ENCODE measurements at places on chromosomes 2 and 18.

- no peak for DNase-seq
Observed at GRCh38 chr2:224362094-224362493, 39.8 kb downstream of the FAM124B start.

GRCh38 chr2:128801576-128801975 is 482.9 kb upstream of the HS6ST1 start:
- DNase-seq, result no peak

GRCh38 chr2:134738141-134738870 is 19.5 kb upstream of the TMEM163 start:
- no peak for DNase-seq

DNA sequence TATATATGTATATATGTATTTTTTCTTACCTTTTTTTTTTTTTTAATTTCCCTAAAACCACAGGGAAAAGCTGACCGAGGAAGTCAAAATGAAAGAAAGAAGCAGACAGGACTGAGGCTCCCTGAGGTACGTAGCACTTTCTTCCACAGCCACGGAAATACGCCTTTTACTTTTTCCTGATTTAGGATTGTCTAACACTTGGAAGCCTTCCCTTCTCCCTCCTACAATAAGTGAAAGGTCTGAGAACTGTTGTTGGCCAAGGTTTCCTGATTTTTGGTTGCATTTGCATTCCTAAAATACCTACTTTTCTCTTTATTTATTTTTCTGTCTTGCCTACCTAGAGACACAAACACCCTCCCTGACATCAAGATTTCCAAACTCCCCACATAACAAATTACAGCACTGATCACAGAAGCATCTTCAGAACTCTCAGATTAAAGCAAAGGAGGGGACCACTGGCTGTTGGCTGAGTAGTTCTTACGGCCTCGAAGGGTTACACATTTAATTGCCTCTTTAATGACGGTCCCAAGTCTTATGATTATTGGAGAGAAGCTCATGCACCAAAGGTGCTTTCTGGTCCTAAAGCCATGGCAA is 778.5 kb upstream of the FANCL start:
- no peak for DNase-seq

- DNase-seq, result no peak
Observed at GRCh38 chr2:19360966-19361321, 2.5 kb upstream of the OSR1 start.

DNA sequence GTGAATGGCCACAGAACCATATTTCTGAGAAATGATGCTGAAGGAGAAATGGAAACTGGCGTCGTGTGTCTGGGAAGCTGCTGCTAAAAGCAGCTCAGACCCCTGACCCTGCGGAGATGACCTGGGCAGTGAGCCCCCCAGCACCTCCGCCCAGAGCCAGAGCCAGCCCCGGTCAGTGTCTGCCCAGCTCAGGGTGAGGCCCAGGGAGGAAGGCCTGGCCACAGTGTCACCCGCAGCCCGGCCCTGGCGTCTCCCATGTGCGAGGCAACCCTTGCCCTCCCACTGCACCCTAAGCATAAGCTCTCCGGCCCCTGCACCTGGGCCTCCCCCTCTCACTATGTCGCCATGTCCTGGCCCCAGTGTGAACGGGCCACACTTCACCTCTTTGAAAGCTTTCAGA is 502.8 kb downstream of the EIPR1 start:
- no peak for DNase-seq

- no peak for DNase-seq
Observed at GRCh38 chr2:157228946-157229345, 28.6 kb upstream of the GALNT5 start.

- no peak for DNase-seq
Observed at GRCh38 chr2:216406826-216407225, 5.5 kb upstream of the SMARCAL1 start.

- no peak for DNase-seq
Observed at GRCh38 chr18:45024357-45025088, 343.8 kb downstream of the SETBP1 start.

GRCh38 chr2:201618744-201619662 is 24.3 kb downstream of the TMEM237 start:
- DNase-seq, result no peak

GRCh38 chr2:148553332-148553887 is 91.1 kb upstream of the EPC2 start:
- no peak for DNase-seq

- DNase-seq, result no peak
Observed at GRCh38 chr2:217928324-217929181, 74.2 kb downstream of the TNS1 start.

GRCh38 chr2:50490991-50491390 is 540.9 kb downstream of the NRXN1 start:
- DNase-seq, result no peak

- DNase-seq, result no peak
Observed at GRCh38 chr2:20868377-20868776, 45.5 kb upstream of the LDAH start.

GRCh38 chr18:68564351-68564750 is 150.6 kb downstream of the TMX3 start:
- DNase-seq, result no peak

- DNase-seq, result no peak
Observed at GRCh38 chr2:191933307-191934105, 86.6 kb upstream of the CAVIN2 start.

All from HTR-8/SVneo (cell line).